ENCODE measurements at places on chromosomes 1 and 21. TPM values are rescaled to one million over a fixed set of nuclear protein-coding genes. Genes with fewer than 3 reads are reported as not detected.

DNA sequence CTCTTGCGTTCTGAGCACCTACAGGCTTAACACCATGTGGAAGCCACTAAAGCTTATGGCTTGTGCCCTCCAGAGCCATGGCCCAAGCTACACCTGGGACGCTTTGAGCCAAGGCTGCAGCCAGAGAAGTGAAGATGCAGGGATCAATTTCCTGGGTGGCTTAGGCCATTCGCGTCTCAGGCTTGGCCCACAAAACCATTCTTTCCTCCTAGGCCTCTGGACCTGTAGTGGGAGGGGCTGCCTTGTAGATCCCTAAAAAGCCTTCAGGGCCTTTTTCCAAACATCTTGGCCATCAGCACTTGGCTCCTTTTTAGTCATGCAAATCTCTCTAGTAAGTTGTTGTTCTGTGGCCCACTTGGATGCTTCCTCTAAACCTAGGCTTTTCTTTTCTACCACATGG lies 401.7 kb upstream of the RUNX1 start:
- no peak for DNase-seq

- no peak for DNase-seq
Observed at GRCh38 chr1:25184001-25184762, 48.1 kb downstream of the SYF2 start.

- DNase-seq: no peak
Observed at GRCh38 chr1:235002706-235003300, 125.8 kb downstream of the TOMM20 start.

The SESN2 gene
- total RNA-seq: 24.4 TPM

Measured in glomerular endothelial cell (primary cell).